ENCODE measurements at places on chromosomes 7 and 10.

DNA sequence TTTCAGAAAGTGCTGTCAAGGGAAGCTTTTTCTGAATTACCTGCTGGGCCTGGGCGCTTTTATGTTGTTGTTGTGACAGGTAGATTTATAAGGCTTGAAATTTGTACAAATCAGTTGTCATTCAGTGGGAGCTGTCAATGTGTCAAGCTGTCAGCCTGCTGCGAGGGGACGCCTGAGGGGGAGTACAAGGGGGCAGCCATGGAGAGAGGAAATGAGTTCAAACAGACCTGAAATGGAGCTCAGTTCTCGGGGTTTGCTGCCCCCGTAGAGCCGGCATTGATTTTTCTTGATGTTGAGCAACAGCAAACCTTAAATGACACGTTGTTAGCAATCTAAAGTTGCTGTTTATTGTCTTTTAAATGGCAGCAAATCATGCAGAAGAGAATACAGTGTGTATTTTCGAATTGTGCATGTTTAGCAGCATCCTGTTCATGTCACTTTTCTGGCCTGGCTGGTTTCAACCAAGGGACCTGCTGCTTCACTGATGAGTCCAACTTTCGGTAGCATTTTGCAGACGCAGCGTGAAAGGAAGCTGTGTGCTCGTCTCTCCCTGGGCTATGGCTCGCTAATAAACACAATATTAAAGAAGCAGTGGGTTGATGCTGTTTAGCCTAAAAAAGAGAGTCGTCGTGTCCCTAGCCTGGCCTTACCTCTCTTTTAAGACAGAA is 166.5 kb downstream of the LRMDA start:
- no peak for DNase-seq

GRCh38 chr7:143934526-143935325 is at the start of gene OR2F2:
TSS of gene OR2F2 (plus strand) at chr7:143935233. CDS start at chr7:143935233, 0 bp downstream.
- DNase-seq, result peak; percentile 86

DNA sequence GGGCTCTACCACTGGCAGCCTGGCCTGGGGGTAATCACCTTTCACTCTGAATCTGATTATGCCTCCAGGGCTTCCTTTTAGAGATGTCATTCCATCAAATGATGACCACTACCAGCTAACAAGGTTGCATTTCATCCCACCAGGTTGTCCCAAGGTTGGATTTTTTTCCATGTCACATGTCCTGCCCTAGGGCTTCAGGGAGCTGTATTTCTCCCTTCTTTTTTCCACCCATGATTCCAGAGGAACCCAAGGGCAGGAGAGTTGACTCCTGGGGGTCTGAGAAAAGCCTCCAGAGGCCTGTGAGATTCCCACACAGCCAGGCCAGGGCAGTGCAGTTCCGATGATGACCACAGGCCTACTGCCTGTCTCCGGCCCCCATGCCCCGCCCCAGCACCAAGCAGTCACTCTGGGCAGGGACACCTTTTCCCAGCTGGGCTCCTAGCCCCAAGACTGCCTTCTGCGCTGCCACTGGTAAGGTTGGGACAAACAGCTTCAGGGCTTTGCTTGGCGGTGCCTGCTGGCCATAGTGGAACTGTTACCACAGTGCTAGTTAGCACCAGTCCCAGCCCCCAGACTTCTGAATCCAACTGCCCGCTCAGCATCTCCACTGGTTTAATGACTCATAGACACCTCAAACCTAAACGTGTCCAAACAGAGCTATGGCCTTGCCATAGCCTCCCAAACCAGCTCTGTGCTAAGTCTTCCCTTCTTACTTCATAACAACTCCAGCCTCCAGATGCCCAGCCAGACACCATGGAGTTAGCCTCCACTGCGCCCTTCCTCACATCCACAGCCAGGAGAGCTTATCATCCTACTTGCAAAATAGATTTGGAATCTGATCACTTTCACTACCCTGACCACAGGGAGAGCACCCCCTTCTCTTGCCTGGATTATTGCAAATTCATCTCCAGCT is 133.7 kb downstream of the ARHGAP22 start:
- DNase-seq, result no peak

GRCh38 chr7:7330997-7331396 is 148.7 kb downstream of the C1GALT1 start:
- no peak for DNase-seq

DNA sequence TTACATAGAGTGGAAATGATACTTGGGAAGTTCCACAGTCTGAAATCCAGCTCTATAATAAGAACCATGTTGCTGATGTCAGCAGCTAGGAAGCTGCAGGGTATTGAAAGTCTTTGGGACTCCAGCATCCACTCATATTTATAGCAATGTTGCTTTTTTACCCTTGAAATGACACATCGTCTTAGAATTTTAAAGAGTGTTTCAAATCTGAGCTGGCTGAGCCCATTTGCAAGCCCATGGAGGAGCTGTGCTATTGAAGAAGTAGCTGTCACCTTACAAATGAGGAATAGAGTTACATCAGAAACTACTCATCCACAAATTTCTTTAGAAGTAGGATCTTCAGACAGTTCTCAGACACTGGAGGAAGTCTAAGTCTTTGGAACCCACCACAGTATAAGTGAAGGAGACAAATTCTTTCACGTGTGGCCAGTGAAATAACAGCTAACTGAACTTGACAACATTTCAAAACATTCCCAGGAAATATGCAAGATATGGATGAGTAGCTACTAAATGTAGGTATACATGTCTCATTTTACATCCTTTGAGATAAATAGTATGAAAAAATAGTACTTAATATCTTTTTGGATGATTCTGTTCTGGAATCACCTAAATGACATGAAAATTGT is 203.6 kb downstream of the ZNF365 start:
- DNase-seq, result no peak

- no peak for DNase-seq
These were observed 3.0 kb upstream of the ABHD11 start for GRCh38 chr7:73741600-73741999.

GRCh38 chr10:97520978-97521761 is 22.4 kb downstream of the UBTD1 start:
- no peak for DNase-seq

DNA sequence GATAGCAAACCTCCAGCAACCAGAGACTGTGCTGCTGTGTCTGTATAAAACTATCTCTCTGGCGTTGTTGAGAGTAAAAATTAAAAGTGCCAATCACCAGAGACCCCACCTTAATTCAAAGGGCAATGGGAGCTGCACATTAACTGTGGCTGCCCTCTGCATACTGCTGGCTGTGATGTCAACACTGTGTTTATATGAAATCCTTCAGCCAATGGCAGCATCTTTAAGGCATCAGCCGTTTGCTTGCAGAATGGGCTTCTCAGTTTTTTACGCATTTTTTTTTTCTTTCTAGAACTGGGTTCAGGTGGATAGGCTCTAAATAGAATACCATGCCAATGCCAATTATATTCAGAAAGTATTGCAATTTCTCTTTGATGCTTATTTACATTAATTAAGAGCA is 47.7 kb downstream of the CHN2 start:
- DNase-seq, result no peak

GRCh38 chr10:9043466-9043865 is 989.0 kb downstream of the GATA3 start:
- no peak for DNase-seq

DNA sequence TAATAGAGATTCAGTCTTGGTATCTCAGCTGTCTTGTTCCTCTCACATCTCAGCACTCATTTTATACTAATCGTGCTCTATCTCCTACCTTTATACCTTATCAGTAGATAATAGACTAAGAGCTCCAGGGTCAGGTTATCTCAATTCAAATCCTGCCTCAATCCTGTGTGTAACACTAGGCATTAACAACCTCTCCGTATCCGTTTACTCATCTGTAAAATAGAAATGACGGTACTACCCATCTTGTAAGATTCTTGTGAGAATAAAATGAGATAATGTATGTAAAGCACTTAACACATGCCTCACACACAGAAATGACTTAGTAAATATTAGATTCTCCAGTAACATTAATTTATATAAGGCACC is 622 bp upstream of the P4HA1 start:
- DNase-seq, result no peak

DNA sequence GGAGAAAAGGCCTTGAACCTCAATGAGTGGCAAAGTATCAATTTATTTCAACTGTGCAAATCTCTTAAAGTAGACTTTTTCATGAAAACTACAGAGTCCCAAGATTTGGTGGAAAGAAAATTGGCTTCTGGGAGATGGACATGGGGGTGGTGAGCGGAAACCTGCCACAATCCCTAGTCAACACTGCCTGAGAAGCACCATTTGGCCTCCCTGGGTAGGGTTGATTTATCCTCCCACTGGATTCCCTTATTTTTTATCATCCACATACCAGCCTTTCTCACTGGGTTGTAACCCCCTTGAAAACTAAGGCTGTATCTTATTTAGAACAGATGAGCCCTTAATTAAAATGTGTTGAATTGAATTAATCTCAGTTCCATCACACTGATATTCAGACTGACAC is 101.7 kb upstream of the PTN start:
- no peak for DNase-seq

DNA sequence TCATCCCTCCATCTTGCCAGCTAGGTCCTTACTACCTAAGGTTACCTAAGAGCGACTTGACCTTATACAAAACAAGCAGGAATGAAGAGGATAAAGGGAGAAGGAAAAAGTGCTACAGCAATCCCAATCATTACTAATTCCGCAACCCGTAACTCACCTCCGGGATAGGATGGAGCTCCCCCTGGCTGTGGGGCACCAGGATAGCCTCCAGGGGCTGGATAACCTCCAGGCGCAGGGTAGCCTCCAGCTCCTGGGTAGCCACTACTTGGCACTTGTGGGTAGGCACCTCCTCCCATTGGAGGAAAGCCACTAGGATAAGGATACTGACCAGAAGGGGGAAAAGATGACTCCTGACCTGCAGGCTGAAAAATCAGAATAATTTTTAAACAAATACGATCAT is 15.8 kb downstream of the ANXA7 start:
- no peak for DNase-seq

DNA sequence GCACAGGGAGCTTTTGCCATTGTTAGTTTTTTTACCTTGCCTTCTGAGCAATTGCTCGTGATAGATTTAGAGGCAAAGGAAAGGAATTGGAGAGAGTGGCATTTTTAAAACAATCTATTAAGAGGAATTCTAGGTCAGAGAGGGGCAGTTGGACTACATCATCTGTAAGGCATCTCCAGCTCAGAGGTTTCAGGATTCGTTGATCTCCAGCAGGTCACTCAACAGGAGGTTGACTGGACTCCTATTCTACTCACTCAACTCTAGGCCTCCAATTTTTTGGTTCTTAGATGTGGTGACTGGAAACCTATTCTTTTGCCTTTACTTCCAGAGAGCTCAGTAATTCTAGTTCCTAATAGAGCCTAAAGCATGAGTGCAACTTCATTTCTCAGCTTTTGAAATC is 42.8 kb downstream of the TBXAS1 start:
- no peak for DNase-seq

DNA sequence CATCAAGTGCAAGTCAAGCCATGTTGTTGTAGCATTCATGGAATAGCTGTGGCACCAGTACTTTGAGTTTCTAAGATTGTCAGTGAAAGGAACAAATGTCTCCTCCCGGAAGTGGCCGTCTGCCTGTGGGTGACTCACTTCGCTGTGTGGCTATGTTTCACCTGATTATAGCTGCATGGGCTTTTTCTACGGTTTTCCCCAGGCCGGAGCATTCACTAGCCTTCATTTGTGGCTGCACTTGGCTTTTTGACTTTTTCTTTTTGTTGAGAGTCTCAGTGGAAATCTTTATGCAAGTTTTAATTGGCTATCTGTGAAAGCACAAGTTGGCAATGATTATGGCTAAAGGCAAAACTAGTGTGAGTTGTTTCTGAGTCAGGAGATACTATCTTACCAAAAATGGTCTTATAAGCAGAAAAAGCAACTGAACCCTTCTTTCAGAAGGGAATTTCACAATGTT is 35.0 kb downstream of the SRI start:
- peak; percentile 7 for DNase-seq

DNA sequence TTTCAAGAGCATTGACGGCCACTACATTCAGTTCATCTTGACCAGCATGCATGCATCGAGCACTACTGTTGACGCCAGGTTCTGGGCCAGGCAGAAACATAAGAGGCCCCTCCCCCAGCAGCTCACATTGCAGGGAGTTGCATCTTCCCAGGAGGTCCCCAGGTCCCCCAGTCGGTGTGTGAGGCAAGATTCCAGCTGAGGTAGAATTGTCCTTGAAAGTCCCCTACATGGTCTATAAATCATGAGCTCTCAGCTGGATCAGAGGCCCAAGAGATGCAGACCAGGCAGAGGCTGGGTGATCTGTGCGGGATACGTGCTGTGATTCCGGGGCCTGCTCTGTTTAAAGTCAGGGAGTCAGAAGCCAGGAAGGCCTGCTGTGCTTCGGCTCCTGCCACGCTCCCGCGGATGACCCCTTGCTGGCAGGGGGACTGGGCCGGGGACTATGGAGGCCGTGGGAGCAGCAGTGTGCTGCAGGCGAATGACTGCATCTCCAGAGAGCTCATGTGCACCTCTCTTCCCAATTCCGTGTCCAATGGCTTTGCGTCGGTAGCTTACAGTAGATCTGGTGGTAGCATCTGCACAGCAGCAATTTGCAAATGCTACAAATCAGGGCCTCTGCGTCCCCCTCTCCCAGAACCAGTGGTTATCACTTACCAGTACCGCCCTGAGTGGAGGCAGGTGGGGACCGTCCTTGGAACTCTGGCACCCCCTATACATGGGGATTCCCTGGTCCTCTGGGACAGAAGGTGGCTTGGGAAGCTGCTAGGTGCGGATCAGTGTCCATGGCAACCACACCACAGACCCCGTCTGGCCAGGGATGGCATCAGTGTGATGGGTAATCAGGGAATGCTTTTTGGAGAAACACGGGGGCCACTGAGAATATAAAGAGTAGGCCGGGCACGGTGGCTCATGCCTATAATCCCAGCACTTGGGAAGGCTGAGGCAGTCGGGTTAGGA is 93.6 kb downstream of the RGS10 start:
- DNase-seq, result no peak

DNA sequence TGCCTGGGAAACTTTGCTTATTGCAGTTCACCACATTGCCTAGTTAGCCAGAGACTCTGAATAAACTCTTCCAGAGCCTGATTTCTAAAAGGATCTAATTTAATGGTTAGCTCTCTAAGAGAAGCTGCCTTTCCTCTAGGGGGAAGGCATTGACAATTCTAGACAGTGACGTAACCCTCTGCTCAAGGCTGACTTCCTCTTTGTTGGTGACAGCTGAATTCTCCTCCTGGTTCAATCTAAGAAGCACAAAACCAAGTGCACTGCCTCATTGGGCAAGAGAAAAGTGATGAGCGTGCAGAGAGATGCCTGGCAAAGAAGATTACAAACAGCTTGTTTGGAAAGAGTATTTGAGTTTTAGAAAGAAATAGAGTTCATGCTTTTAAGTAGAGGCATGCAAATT is 102.7 kb downstream of the MACC1 start:
- no peak for DNase-seq

DNA sequence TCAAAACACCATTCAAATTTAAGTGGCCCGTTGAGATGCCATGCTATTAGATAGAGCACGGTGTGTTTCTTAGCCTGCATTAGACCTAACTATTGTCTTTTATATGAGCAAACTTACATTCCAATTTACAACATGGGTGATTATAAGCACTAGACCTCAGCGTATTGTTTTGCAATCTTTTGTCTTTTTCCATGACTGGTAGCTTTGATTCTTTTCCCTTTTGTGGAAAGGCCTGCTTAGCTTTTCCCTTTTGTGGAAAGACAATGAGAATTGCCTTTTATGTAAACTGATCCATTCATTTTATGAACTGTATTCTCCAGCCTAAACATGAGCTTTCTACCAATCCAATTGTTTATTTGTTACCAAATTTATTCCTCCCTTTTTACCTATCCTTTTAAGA is 823.1 kb downstream of the CCSER2 start:
- no peak for DNase-seq

All from NCI-H226 (cell line).